ENCODE measurements at places on chromosomes 13 and 19.
A peak's percentile ranks its signal among the peaks of the same experiment; 100 is the strongest.

DNA sequence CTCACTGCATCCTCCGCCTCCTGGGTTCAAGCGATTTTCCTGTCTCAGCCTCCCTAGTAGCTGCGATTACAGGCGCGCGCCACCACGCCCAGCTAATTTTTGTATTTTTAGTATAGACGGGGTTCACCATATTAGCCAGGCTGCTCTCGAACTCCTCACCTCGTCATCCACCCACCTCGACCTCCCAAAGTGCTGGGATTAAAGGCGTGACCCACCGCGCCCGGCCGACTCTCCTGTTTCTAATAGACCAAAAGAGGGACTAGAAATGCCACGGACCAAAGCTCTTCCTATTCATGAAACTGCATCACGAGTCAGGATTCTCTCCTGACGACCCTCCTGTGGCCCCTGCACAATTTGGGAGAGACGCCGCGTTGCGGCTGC lies 563 bp downstream of the ZNF43 start:
- no peak for DNase-seq

DNA sequence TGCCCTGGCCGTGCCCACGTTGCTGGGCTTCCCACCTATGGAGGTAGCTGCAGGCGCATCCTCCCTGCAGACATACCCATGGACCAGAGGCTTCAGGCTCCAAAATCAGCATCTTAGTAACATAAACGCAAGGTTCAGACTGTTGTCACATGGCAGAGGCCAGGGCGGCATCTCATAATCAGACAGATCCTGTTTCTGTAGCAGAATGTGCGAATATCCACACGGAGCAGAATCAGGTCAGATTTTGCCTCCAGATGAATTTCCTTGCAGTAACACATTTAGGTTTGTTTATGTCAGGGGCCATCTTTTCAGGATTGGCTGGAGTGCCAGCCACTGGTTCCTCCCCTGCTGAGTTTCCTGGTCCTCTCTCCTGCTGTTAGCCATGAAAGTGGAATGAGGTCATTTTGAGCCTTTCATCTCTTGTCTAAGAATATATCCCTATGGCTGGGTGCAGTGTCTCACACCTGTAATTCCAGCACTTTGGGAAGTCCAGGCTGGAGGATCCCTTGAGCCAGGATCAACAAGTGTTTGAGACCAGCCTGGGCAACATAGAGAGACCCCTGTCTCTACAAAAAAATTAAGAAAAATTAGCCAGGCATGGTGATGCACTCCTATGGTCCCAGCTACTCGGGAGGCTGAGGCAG lies 20.5 kb downstream of the SMARCA4 start:
- DNase-seq = no peak

GRCh38 chr13:80630685-80631121 lies 289.8 kb upstream of the SPRY2 start:
- DNase-seq = peak; percentile 11

GRCh38 chr19:13765395-13766094 lies 1.2 kb downstream of the MRI1 start:
- DNase-seq = no peak

- DNase-seq = no peak
Measured at GRCh38 chr13:99966064-99966805, 5.3 kb downstream of the ZIC5 start.

GRCh38 chr13:23534090-23534489 lies 36.1 kb upstream of the TNFRSF19 start:
- DNase-seq = no peak

DNA sequence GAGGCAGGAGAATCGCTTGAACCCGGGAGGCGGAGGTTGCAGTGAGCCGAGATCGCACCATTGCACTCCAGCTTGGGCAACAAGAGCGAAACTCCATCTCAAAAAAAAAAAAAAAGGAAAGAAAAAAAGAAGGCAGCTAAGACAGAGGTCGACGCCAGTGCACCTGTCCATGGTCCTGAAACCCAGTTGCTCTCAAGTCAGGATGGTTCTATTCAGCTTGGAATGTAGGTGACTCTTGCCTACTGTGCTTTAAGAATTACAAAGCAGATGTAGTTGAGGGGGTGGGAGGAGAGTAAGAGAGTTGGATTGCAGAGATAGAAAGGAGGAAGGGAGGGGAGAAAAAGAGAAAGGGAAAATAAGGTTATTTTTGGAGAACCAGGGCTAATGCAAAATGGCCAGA lies 18.7 kb downstream of the CACNG7 start:
- DNase-seq = peak; percentile 56

DNA sequence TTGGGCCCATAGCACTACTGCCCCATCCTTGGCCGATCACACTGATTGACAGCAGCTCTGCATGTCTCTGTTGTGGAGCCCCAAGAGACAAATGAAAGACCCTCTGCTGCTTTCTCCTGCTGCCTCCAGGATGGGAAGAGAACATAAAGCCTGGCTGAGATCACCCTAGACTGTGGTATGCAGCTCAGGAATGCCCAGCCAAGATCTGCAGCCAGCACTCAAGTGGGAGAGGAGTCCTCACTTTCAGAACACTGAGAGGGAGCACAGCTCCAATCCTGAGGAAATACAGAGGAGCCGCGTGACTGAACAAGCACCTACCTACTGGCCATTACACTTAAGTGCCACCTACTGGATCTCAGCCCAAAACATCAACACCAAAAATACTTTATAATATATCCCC lies 203.0 kb downstream of the POSTN start:
- no peak for DNase-seq

DNA sequence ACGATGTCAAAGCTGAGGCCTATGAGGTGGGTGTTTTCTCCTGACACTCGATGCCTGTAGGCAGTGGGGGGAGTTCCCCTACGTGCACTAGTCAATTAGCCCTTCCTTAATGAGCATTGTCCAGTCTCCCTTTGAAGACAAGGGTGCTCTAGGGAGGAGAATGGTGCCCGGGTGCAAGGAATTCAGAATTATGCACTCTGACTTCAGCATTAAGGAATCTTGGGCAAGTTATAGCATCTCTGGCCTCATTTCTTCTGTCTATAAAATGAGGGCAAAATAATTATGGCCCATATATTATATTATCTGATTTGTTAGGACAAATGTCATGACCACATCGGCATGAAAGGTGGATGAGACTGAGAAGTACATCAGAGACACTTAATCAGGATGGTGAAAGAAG lies 82.1 kb upstream of the SLC7A1 start:
- no peak for DNase-seq

DNA sequence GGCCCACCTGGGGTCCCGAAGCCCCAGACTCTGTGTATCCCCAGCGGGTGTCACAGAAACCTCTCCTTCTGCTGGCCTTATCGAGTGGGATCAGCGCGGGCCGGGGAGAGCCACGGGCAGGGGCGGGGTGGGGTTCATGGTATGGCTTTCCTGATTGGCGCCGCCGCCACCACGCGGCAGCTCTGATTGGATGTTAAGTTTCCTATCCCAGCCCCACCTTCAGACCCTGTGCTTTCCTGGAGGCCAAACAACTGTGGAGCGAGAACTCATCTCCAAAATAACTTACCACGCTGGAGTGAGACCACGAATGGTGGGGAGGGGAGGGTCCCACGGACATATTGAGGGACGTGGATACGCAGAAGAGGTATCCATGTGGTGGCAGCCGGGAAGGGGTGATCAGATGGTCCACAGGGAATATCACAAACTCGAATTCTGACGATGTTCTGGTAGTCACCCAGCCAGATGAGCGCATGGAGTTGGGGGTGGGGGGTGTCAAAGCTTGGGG lies 1.0 kb upstream of the ICAM5 start:
- no peak for DNase-seq

- peak; percentile 69 for DNase-seq
Measured at GRCh38 chr19:14507704-14508542, 10.3 kb downstream of the DNAJB1 start.

- no peak for DNase-seq
Measured at GRCh38 chr13:65505941-65506340, 1724.2 kb downstream of the PCDH9 start.

DNA sequence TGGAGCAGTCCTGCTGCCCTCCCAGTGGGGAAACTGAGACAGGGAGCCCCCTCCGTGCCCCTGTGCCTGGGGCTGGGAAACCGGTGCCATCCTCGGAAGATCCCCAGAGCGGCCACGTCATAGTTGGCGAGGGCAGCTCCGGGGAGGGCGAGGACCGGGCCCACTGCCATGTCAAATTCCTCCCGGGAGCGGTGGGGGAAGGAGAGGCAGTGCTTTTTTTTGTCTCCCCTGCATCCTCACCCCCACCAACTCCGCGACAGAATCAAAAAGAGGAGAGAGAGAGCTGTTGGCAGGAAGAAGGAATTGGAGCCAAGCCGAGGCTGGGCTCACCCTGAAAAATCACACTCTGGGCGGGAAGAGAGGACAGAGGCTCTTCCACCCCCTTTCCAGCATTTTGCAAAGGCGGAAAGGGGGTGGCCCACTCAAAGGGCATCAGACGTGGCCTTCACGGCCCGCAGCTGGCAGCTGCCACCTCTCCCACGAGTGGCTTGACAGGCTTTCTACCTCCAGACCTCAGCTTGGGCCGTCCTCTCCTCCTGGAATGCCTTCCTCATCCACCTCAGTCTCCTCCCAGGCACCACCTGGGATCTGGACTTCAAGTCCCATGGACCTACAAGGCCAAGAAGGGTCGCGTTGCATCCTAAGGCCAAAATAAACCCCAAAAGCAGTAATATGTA lies 19.6 kb upstream of the NFIC start:
- DNase-seq = no peak

- no peak for DNase-seq
Measured at GRCh38 chr13:36331280-36331679, 14.9 kb downstream of the SPART start.

- DNase-seq = no peak
Measured at GRCh38 chr13:107585469-107586180, 629.7 kb downstream of the LIG4 start.

DNA sequence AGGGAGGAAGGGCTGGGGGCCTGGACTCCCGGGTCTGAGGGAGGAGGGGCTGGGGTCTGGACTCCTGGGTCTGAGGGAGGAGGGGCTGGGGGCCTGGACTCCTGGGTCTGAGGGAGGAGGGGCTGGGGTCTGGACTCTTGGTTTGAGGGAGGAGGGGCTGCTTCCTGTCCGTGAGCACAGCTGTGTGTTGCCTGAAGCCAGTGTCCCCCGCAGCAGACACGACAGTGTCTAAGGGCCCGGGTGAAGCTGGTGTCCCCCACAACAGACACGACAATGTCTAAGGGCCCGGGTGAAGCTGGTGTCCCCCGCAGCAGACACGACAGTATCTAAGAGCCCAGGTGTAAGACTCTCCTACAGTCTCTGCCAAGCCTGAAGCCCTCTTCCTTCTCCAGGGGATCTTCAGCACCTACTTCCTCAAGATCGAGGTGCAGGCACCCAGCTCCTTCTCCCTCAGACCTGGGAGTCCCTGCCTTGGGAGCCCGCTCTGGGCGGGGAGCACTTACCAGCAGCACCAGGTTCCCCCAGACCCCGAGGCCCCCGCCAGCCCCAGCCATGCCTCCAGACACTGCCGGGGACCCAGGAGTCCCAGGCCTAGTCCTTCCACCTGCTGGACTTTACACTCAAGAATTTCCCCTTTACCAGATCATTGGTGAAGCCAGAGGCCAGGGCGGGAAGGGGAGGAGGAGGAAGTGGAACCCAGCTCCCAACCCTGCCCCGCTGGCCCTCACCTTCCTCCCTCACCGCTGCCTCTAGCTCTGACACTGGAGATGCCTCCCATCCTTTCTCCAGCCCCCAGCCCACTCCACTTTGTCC lies at the start of gene PTPRH:
TSS of gene PTPRH (minus strand) at position 622 of the 813 bp plus-strand sequence. CDS start at position 554, 68 bp downstream.
- peak; percentile 57 for DNase-seq

DNA sequence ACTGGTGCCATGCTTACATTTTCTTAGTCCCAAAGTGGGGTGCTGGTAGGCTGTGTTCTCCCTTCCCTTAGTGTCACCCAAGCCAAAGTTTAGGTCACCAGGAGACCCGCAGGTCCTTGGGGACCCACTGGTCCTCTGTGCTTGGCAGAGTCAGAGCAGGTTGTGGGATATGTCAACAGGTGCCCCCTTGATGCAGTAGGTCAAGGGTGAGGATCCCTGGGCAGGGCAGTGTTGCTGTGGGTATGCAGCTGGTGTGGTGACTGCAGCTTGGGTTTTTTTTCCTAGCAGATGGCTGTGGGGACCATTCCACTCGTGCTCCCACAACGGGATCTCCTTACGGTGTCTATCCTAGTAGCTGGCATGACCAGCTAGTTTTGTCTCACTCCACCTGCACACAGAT lies 23.7 kb downstream of the NHLRC3 start:
- DNase-seq = no peak

- DNase-seq = no peak
Measured at GRCh38 chr19:19276386-19276785, 3.3 kb upstream of the TM6SF2 start.

DNA sequence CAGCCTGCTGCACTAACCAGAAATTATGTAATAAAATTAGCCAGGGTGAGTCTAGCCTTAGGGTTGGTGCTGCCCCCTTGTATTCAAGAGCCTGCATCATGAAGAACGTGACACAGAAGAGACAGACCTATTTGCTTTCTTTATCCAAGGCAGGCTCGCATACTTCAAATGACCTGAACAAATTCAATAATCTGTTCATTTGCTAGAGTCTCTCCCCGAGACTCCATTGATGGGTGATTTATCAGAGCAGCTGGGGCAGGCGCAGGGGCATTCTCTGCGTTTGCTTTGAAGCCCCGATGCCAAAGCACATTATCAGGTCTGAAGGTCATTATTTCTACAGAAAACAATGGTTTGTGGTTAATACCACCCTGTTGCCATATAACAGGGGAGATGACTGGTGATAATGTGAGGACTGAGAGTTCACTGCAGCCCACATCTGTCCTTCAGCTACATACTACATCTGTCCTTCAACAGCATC lies 520.3 kb downstream of the DIAPH3 start:
- no peak for DNase-seq

- DNase-seq = no peak
Measured at GRCh38 chr13:92670096-92670495, 556.5 kb upstream of the GPC6 start.

GRCh38 chr19:39223703-39224279 lies 19.7 kb upstream of the SYCN start:
- no peak for DNase-seq

GRCh38 chr19:56223481-56223880 lies 21.4 kb downstream of the ZSCAN5C start:
- no peak for DNase-seq

- no peak for DNase-seq
Measured at GRCh38 chr13:69690999-69691398, 416.6 kb upstream of the ATXN8OS start.

GRCh38 chr19:33395561-33396550 lies 22.3 kb downstream of the CEBPG start:
- no peak for DNase-seq

- no peak for DNase-seq
Measured at GRCh38 chr19:48992581-48993174, 431 bp downstream of the GYS1 start.

DNA sequence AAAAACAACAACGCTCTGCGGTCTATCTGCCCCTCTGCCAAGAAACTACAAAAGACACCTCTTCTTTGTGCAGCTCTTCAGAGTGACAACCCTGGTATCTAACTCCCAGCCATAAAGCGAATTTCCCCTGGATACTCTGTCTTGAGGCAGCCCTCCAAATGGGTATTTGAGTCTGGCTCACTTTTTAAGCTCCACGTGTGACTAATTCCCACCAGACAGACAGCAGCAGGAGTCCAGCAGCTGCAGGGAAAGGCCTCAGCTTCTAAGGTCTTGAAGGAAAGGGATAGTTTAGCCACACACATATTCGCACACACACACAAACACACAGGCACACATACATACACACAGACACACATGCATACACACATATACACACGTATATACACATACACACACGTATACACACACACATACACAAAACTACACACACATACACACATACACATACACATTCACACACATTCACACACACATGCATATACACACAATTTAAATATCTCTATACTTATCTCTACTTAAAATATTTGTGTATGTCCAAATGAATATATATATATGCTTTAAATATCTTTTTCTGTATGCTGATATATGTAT lies 188.8 kb downstream of the TSHZ3 start:
- DNase-seq = no peak

Measured in MV-4-11 (cell line).